ENCODE measurements at places on chromosomes 16 and 17.

DNA sequence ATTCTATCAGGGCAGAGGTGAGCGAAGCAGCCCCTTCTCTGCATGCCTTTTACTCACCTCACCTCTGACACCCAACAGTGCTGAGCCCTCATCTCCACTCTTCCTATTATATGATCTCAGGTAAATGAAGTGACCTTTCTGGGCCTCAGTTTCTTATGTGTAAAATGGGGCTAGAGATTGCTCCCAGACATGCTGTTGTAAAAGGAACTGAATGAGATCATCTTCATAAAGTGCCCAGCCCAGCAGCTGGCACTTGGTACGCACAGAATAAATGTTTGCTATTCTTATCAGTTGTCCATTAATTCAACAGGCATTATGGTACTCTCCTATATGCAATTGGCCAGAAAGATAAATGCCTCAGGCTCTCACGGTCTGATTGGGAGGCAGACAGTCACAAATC, 4.5 kb upstream of the GALK1 start:
- no peak for DNase-seq

GRCh38 chr16:15879255-15879811, 9.1 kb downstream of the CEP20 start:
- DNase-seq, result peak; percentile 88

- no peak for DNase-seq
Observed at GRCh38 chr17:39831588-39831987, 32.5 kb downstream of the IKZF3 start.

- DNase-seq, result no peak
Observed at GRCh38 chr16:86095131-86095752, 196.3 kb downstream of the IRF8 start.

DNA sequence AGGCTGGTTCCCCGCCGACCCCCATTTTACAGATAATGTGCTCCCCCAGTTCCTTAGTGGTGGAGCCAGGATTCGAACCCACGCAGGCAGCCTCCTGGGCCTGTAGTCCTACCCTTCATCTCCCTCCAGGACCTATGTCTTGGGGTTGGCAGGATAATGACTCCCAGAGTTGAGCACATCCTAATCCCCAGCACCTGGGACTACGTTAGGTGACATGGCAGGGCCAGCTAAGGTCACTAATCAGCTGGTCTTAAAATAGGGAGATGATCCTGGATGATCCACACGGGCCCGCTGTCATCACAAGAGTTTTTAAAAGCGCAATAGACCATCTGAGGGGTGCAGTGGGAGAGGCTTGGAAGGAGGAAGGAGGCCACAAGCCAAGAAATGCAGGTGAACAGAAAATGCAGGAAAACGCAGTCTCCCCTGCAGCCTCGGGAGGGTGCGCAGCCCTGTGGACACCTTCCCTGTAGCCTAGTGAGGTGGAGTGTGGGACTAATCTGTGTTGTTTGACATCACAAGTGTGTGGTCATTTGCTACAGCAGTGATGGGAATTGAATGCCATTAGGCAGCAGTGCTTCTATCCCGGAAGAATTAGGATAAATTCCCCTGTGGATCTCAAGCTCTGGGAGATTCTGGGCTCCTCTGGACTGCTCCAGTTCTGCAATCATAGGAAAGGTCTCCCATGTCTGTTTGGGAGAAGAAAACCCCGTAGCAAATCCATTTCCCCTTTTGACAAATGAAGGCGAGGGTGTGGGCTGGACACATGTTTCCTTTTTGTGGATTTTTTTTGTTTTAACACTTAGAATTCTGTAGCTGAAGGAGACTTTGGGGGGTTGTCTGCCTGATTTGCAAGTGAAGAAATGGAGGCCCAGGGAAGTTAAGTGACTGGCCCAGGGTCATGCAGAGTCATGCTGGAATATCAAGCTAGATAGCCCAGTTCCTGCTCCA, 297.7 kb downstream of the SEC14L1 start:
- no peak for DNase-seq

- no peak for DNase-seq
Observed at GRCh38 chr17:69539274-69539673, 124.8 kb downstream of the MAP2K6 start.

- DNase-seq, result no peak
Observed at GRCh38 chr16:7456211-7456610, 123.6 kb downstream of the RBFOX1 start.

DNA sequence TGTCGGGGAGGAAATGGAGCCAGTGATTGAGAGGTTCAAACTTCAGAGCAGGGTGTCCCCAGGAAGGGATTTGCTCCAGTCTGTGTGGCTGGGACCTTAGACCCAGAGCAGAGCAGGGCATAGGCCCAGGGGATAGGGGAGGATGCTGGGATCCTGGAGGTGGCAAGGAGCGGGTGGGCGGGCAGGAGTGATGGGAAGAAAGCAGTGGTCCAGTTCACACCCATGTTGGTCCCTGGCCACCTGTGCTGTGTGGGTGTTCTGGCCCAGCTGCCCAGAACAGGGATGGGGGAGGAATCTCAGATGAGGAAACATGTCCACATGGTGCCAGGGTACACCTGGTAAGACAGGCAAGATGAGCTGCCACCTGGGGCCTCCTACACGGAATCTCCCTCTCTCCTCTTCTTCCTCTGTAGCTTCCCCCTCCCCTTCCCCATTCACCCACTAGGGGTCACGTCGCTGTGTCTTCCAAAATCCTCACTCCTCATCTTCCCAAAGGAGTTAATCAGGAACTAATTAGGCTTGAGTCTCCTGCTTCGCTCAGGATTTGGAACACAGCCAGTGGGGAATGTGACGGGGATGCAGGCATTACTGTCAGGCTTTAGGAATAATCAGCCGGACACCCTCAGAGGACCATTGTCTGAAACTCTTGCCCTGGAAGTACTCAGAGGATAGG, 2.3 kb downstream of the BEAN1 start:
- no peak for DNase-seq

- DNase-seq, result no peak
Observed at GRCh38 chr17:79179334-79179733, 104.7 kb downstream of the ENGASE start.

- no peak for DNase-seq
Observed at GRCh38 chr16:54813778-54814177, 116.9 kb upstream of the IRX5 start.

- no peak for DNase-seq
Observed at GRCh38 chr16:51682905-51683304, 531.8 kb upstream of the SALL1 start.

DNA sequence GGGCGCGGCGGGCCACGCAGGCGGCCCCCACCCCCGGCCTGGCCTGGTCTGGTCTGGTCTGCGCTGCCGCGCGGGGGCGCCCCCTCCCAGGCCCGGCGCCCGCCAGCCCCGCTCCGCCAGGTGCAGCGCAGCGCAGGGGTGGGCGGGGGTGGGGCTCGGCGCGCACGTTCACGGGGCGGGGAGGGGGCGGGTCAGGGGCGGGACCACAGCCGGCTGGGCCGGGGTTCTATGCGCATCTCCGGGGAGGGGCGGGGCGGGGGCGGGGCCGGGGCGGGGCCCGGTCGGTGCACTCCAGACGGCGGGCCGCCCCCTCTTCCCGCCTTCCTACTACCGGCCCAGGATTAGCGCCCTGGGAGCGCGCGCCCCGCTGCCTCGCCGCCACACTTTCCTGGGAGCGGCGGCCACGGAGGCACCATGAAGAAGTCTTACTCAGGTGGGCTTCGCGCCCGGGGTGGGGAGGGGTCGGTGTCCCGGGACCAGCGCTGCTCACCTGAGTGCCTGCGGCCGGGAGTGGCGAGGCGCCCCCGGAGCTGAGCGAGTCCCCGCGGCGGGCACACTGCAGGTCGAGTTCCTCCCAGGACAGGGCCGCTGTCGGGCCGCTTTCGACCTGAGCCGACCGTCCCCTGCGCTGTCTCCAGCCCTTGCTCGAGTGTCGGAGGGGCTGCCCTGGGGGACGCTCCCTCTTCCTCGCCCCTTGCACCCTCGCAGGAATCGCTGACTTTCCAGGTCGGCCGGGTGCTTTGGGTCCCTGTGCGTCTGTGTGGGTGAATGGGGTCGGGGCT, 140.5 kb downstream of the SEC14L1 start:
- DNase-seq, result peak; percentile 88

DNA sequence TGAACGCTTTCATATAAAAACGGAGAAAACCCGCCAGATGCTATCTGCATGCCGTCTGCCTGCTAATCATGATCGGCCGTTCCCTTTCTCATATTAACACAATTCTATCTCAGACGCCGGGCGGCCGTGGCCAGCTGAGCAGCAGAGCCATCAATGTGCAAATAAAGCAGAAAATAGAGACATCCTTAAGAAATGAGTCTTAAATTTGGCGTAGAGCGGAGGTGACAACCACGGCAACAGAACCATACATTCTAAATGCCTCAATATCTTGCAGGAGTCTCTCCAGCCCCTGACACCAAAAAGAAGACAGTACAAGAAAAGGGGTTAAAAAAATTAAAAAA, 2.7 kb upstream of the IRX5 start:
- DNase-seq, result no peak

DNA sequence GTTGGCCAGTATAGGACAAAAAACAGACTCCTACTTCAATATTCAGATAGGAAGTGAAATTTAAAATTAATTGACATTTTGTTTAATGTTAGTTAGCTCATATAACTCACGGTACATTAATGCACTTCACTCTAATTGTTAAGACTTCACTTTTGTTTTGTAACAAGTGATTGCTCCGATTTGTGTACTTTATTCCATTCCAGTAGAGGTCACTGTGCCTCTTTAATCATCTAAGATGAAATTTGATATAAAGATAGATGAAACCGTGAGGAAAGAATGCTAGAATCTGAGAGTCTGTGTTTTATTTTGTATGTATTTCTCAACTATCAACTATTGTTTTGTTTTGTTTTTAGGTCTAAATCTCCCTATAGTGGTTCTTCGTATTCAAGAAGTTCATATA, 29.0 kb downstream of the RBBP6 start:
- DNase-seq, result peak; percentile 21

GRCh38 chr16:76276745-76277438, at the start of gene CNTNAP4:
CNTNAP4 (plus strand) TSS chr16:76277401; CDS start chr16:76277663, 262 bp downstream.
- no peak for DNase-seq

DNA sequence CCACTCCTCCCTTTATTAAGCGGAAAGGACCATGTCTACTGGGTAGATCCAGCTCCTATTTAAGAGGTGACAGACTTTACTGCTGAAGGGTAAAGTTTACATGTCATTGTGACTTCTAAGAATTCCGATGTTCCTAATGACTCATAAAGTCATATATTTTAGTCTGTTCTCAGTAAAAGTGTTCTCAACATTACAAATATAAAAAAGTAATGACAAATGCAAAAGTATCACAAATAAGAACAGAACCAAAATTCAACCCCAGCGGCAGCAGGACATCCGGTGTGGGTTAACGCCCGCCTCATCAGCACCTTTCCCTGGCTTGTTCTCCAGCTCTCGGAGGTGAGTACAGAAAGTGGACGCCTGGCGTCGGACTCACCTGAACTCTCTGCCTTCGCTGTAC, 6.8 kb downstream of the AXIN1 start:
- no peak for DNase-seq

DNA sequence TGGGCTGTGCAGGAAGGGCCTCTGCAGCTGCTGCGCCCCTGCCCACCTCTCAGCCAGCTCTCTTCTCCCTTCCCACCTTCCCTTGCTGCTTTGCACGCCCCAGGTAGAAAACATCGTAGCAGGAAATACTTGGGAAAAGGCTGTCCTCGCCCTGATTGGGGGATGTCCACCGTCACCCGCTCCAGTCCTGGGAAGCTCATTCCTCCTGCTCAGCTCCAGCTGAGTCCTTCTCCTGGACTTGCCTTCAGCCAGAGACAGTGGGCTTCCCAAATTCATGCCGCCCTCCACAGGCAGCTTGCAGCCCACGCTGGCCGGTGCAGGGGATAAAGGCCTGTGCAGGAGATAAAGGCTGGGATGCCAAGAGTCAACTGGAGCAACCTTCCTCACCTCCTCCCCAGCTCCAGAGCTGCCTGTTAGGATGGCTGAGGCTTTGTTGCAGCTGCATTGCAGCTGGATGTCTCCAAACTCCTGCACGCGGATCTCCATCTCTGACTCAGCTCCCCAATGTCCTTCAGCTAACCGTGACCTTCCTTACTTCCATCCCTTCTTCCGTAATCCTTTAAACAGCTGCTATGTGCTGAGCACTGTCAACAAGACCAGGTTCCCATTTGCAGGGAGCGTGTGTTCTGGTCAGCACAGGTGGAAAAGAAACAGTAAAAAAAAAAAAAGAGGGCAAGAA, 402.0 kb upstream of the TNRC6C start:
- no peak for DNase-seq

- no peak for DNase-seq
Observed at GRCh38 chr17:39198186-39198566, 707 bp upstream of the CACNB1 start.

DNA sequence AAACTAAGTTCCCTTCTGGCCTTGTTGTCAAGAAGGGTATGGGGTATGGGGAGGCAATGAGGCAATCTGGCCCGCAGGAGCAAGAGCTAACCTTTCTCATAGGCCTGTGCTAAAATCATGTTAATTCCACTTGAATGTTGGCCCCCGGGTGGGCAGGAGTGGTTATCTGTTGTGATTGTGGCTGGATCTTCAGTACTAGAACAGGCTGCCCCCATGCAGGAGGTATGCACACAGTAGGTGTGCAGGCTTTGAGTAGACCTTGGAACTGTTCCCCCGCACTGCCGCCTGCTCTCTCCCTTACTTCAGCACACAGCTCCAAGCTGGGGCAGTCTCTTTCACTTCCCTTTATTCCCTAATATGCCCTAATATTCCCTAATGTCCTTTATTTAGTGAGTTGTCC, 52.4 kb upstream of the TANGO6 start:
- no peak for DNase-seq

DNA sequence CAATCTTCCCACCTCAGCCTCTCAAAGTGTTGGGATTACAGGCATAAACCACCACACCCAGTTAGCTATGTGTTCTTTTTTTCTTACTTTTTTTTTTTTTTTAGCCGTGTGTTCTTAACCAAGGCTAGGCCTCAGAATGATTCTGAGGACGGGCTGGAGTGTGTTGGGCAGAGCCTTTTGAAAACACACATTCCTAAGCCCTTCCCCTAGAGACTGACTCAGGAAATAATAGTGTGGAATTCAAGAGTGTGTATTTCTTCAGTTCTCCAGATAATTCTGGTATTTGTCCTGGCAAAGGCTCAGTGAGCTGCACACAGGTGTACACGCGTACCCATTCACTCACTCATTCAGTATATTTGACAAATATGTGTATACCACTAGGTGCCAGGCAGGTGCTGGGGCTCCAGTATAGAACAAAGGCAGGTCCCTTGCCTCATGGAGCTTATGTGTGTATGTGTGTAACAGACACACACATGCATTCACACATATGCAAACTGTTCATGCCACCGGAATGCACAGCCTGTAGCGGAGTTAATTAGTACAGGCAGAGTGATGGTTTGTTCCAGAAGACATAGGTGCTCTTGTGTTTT, 19.4 kb upstream of the NFATC3 start:
- peak; percentile 64 for DNase-seq

- peak; percentile 56 for DNase-seq
Observed at GRCh38 chr16:50195276-50195675, 42.2 kb downstream of the TENT4B start.

Measured in GM03348 (cell line).